ENCODE measurements at places on chromosomes 11 and 22. TPM values are rescaled to one million over a fixed set of nuclear protein-coding genes. Genes with fewer than 3 reads are reported as not detected.

OR8H3 gene
- total RNA-seq: not detected

BAD gene
- 77.8 TPM for total RNA-seq

IRAG1 gene
- total RNA-seq: 0.89 TPM

OR8A1 gene
- total RNA-seq: not detected
